ENCODE measurements at places on chromosomes 7 and 10. TPM values are rescaled to one million over a fixed set of nuclear protein-coding genes. Genes with fewer than 3 reads are reported as not detected.
A peak's percentile ranks its signal among the peaks of the same experiment; 100 is the strongest.

DNA sequence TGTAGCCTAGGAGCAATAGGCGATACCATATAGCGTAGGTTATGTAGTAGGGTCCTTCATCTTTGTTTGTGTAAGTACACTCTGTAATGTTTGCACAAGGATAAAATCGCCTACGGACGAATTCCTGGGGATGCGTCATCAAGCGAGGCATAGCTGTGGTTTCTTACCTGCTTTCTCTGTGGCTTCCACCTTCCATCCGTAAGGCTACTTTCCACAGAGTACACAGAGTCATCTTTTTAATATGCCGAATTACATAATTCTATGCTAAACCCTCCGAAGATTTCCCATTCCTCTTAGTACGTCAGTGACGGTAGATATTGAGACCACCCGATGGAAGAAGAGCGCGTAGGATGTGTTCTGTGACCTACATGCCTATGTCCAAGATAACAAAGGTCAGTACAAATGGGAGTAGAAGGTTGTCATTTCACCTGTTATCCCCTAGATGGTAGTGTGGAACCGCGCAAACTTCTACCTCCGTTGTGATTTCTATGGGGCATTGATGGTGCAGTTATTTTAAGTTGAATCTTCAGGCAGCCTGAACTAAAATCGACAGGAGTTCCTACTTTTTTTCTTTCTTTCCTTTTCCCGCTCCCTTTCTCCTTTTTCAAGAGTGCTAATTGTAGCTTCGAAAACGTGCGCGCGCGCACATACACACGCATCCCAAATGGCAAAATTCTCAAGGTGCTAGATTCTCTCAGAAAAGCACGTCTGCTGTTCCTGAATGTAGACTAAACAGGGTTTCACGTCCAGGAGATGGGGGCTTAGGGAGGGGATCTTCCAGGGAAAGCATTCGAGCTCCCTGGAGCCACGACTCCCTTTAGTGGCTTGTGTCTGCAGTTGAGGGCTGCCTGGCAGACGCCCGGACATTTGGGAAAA is 111.7 kb upstream of the MBL2 start:
- H3K4me3 ChIP-seq, result no peak overlapping the region
- H3K27me3 ChIP-seq, result no peaks in the 10 kb centered on the region
- H3K4me1 ChIP-seq, result no peaks in the 10 kb centered on the region
- H3K36me3 ChIP-seq, result no peaks in the 10 kb centered on the region
- H3K27ac ChIP-seq, result no peak overlapping the region
- DNase-seq, result no peak

GRCh38 chr10:131955591-131956340 is 26.0 kb downstream of the BNIP3 start:
- no peaks in the 10 kb centered on the region for H3K4me1 ChIP-seq
- no peak overlapping the region for H3K4me3 ChIP-seq
- H3K27me3 ChIP-seq, result no peaks in the 10 kb centered on the region
- DNase-seq, result no peak
- peak overlapping the region; percentile 33 for H3K27ac ChIP-seq

DNA sequence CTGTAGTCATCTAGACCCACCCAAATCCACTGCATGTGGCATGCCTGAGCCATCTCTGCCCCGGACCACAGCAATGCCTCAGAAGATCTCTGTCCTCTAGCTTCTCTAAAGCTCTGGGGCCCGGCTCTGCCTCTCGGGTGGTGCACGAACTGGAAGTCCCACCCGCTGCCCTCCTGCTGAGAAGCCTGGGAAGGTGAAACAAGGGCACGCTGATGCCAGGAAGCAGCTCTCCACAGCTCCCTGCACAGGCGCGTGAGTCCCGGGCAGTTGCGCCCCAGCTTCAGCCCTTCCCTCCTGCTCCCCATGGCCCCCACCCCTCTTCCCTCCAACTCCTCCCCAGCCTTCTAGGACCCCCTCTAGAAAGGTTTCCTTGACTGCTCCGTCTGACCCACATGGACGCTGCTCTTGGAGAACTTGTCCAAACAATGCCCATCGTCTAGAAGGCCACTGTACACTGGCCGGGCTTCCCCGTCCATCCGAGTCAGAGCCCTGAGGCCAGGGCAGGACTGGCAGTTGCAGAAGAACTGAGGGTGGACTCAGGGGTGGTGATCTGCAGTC is 12.8 kb downstream of the KCNH2 start:
- no peak for DNase-seq
- no peak overlapping the region for H3K4me3 ChIP-seq
- H3K27ac ChIP-seq, result no peak overlapping the region
- peaks cover 5% of the 10 kb centered on the region for H3K27me3 ChIP-seq

GRCh38 chr7:19775578-19775977 is 2.2 kb upstream of the TMEM196 start:
- H3K4me1 ChIP-seq, result peaks cover 13% of the 10 kb centered on the region
- H3K27ac ChIP-seq, result no peak overlapping the region
- DNase-seq, result no peak
- no peaks in the 10 kb centered on the region for H3K36me3 ChIP-seq
- no peak overlapping the region for H3K4me3 ChIP-seq

The PALD1 gene
- total RNA-seq, result 0.41 TPM

- H3K4me3 ChIP-seq, result no peak overlapping the region
- H3K36me3 ChIP-seq, result peaks cover 12% of the 10 kb centered on the region
Measured at GRCh38 chr10:96878057-96878456, 46.0 kb downstream of the LCOR start.

The C10orf105 gene
- total RNA-seq, result 0.76 TPM

DNA sequence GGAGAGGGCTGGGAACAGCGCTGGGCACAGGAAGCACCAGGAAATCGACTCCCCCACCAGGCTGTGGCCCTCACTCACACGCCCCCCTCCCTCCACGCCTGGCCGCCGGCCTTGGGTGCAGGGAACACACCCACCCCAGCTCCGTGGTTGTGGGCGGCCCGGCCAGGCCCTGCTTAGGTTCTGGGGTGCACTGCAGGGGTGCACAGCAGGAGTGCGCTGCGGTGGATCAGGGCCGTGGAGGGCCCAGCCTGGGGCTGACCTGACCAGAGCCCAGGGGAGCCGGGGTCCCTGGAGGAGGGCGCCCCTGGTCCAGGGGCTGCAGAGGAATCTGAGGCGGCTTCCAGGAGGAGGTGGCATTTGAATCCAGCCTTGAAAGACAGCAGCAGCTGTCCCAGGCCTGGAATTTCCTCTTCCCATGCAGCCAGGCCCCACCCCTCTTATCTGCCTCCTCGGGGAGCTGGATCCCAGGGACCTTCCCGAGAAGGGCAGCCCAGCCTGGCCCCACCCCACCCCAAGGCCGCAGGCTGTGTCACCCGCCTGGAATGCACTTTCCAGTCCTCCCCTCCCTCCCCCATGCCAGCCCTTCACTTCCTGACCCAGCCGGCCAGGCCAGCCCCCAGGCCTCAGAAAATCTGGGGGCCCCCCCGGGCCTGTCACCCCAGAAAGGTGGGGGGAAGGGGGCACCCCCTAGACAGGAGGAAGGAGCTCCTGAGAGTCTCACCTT is 18.4 kb upstream of the PDGFA start:
- H3K36me3 ChIP-seq, result no peaks in the 10 kb centered on the region
- DNase-seq, result no peak
- H3K27me3 ChIP-seq, result no peaks in the 10 kb centered on the region

- peaks cover 17% of the 10 kb centered on the region for H3K36me3 ChIP-seq
- no peak overlapping the region for H3K4me3 ChIP-seq
- no peak overlapping the region for H3K27ac ChIP-seq
Measured at GRCh38 chr10:60270426-60270825, 119.2 kb downstream of the ANK3 start.

The MGAM2 gene
- total RNA-seq, result not detected

The NKX1-2 gene
- total RNA-seq, result not detected

- no peak overlapping the region for H3K27ac ChIP-seq
- H3K4me3 ChIP-seq, result no peak overlapping the region
- no peak for DNase-seq
Measured at GRCh38 chr10:91006752-91007346, 86.0 kb upstream of the ANKRD1 start.

- H3K27ac ChIP-seq, result no peak overlapping the region
- H3K4me1 ChIP-seq, result no peaks in the 10 kb centered on the region
- H3K4me3 ChIP-seq, result no peak overlapping the region
- no peak for DNase-seq
Measured at GRCh38 chr10:132482090-132482800, 55.3 kb upstream of the INPP5A start.

DNA sequence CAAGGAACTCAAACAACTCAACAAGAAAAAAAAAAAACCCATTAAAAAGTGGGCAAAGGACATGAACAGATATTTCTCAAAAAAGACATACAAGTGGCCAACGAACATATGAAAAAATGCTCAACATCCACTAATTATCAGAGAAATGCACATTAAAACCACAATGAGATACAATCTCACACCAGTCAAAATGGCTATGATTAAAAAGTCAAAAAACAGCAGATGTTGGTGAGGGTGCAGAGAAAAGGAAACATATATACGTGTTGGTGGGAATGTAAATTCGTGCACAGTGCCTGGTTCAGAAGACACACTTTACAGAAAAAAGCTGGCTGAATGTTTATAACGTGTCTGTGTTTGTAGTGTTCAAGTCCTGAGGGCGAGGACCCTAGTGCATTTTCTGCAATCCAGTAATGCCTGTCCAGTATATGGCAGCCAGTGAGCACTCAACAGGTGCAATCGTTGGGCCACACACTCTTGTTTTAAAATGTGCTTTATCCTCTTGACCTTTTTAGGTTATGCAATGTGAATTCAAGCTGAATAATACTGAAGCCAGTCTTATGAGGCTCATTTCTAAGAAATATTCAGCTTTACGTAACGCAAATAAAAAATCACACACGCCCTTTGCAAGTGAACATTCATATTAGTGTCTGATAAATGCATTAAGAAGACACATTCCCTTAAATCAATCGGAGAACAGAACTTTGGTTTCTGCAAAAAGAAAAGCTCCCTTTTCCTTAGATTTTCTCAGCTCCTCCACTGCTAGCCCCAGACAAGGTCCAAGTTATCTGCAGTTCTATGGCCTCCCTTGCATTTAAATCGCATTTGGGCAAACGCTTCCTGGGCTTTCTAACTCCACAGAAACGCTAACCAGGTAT is 813 bp upstream of the MTURN start:
- peaks cover 5% of the 10 kb centered on the region for H3K4me1 ChIP-seq
- H3K27me3 ChIP-seq, result no peaks in the 10 kb centered on the region
- H3K27ac ChIP-seq, result peak overlapping the region; percentile 28
- H3K4me3 ChIP-seq, result peak overlapping the region; percentile 73

GRCh38 chr10:103543617-103544525 is 50.4 kb downstream of the NEURL1 start:
- no peak overlapping the region for H3K4me3 ChIP-seq
- H3K27me3 ChIP-seq, result peaks cover 7% of the 10 kb centered on the region
- peaks cover 12% of the 10 kb centered on the region for H3K4me1 ChIP-seq
- no peak for DNase-seq

GRCh38 chr10:65943451-65943850 is 982.4 kb upstream of the LRRTM3 start:
- H3K36me3 ChIP-seq, result no peaks in the 10 kb centered on the region
- H3K4me3 ChIP-seq, result no peak overlapping the region
- H3K27me3 ChIP-seq, result no peaks in the 10 kb centered on the region
- no peak for DNase-seq

The FOXI2 gene
- not detected for total RNA-seq

DNA sequence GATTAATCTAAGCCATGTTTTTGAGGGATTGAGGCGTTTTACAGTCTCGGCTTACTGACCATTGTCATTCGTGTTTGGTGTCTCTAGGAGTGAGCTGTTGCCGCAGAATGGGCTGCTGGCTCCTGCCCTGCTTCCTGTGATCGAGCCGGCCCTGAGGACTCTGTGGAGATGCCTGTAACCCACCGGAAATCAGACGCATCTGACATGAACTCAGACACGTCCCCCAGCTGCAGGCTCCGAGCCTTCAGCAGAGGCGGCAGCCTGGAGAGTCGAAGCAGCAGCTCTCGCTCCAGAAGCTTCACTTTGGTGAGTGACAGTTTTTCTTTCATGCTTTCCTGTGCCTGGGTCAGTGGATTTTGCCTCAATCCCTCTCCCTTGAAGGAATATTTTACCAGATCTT is 28.8 kb downstream of the PROSER2 start:
- no peaks in the 10 kb centered on the region for H3K36me3 ChIP-seq
- H3K4me1 ChIP-seq, result no peaks in the 10 kb centered on the region
- no peak overlapping the region for H3K4me3 ChIP-seq
- no peak for DNase-seq
- H3K27me3 ChIP-seq, result peaks cover 3% of the 10 kb centered on the region

GRCh38 chr7:101162551-101163278 is 2.7 kb downstream of the VGF start:
- H3K4me1 ChIP-seq, result peaks cover 35% of the 10 kb centered on the region
- H3K4me3 ChIP-seq, result peak overlapping the region; percentile 41
- H3K36me3 ChIP-seq, result peaks cover 26% of the 10 kb centered on the region
- DNase-seq, result no peak
- no peak overlapping the region for H3K27ac ChIP-seq

The NPTX2 gene
- total RNA-seq, result not detected

The LIPN gene
- total RNA-seq, result not detected
